ENCODE measurements at places on chromosomes 1 and 21.

- DNase-seq, result peak; percentile 27
- H3K36me3 ChIP-seq, result no peaks in the 10 kb centered on the region
- peak overlapping the region; percentile 74 for H3K4me3 ChIP-seq
- peak overlapping the region; percentile 93 for H3K27ac ChIP-seq
Measured at GRCh38 chr21:33478935-33479678, 667 bp downstream of the TMEM50B start.

GRCh38 chr1:59506952-59507351 lies 210.1 kb downstream of the FGGY start:
- H3K27me3 ChIP-seq, result no peaks in the 10 kb centered on the region
- no peaks in the 10 kb centered on the region for H3K36me3 ChIP-seq
- H3K27ac ChIP-seq, result no peak overlapping the region

DNA sequence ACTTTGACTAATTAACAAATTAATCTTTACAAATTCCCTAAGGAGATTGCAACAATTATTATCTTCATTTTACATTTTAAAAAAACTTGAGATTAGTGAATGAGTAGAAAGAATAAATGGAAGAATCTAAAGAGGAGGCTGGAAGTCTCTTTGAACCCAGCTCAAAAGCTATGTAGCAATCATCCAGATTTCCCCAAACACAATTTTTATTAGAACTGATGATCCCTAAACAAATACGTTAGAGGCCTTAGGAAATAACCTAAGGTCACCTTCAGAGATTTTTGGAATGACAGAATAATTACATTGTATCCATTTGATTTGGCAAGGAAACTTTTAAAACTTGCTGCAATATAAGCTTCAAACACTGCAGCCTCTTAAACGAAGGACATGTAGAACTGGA lies 242.4 kb upstream of the LYPLAL1 start:
- H3K4me3 ChIP-seq, result no peak overlapping the region
- H3K36me3 ChIP-seq, result no peaks in the 10 kb centered on the region
- H3K27ac ChIP-seq, result no peak overlapping the region
- DNase-seq, result no peak
- H3K4me1 ChIP-seq, result no peaks in the 10 kb centered on the region

DNA sequence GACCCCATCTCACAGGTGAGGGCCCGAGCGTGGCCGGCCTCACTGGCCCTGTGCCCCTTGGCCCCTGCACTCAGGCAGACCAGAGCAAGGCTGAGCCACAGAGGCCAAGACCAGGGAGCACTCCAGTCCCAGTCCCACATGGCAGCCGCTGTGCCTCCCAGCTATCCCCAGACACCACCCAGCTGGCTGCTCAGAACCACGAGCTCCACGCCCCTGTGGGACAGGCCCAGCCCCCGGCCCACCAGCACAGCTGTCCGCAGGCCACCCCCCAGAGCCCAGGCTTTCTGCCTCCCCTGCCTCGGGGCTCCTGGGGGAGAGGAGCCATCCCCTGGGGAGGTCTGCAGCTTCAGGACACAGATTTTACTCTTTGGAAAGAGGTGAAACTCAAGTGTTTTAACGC lies 9.1 kb upstream of the C1QTNF12 start:
- H3K36me3 ChIP-seq, result peaks cover 32% of the 10 kb centered on the region
- H3K27me3 ChIP-seq, result no peaks in the 10 kb centered on the region
- no peak overlapping the region for H3K27ac ChIP-seq

DNA sequence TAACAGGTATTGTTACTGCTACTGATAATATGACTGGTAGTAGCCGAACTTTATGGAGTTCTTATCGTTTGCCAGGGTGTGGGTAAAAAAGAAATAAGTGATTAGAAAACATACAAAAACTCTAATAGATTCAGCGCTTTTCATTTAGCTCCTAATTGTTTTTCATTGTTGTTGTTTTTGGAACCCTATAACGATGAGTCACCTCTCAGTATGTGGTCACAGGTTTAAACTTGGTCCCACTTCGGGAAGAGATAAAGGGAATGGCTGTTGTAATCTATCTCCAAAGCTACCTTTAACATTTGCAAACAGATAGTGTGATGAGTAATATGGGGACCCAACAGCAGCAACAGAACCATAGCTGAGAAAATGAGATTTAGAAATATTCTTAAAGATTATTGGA lies 62.7 kb upstream of the BCL10 start:
- no peaks in the 10 kb centered on the region for H3K27me3 ChIP-seq
- peaks cover 9% of the 10 kb centered on the region for H3K4me1 ChIP-seq
- DNase-seq, result peak; percentile 85
- H3K36me3 ChIP-seq, result no peaks in the 10 kb centered on the region

DNA sequence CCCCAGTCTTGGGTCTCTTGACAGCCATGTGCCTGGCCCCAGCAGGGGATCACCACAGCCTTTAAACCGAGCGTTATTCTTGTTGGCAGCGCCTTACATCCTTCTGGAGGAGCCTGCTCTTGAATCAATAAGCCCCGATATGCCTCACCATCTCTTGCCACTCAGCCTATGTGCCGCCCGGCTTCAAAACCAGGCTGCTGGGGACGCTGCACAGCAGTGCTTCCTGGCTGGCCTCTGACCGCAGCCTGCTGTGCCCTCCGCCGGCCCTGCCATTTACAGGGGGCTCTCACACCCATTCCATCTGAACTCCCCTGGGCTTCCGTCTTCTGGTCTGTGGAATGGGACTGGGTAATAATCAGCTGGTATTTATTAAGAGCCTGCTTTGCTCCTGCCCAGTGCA lies 3.0 kb upstream of the PEX10 start:
- H3K4me3 ChIP-seq, result no peak overlapping the region
- no peak for DNase-seq
- H3K27ac ChIP-seq, result no peak overlapping the region
- H3K27me3 ChIP-seq, result no peaks in the 10 kb centered on the region

- peaks cover 3% of the 10 kb centered on the region for H3K27me3 ChIP-seq
- no peak for DNase-seq
- H3K4me3 ChIP-seq, result no peak overlapping the region
Measured at GRCh38 chr1:44144962-44145756, 3.7 kb upstream of the KLF18 start.

DNA sequence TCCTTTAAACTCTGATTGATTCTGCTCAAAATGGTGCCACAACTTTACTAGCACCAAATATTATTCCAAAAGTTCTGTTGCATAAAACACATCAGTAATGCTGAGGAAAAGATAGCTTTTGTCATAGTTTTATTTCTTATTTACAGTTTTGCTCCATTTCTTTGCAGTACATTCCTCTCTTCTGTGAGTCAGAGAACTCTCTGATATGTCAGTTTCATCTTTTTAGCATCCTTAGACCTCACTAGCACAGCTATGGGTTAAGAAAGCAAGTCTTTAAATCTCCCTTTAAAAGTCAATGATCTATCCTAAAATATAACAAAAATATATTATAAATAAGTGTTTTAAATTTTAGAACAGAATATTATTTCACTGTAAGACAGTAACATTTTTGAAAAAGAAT lies 356.6 kb upstream of the SNX7 start:
- no peaks in the 10 kb centered on the region for H3K4me1 ChIP-seq
- H3K27me3 ChIP-seq, result no peaks in the 10 kb centered on the region
- no peak for DNase-seq
- H3K36me3 ChIP-seq, result no peaks in the 10 kb centered on the region
- no peak overlapping the region for H3K4me3 ChIP-seq

GRCh38 chr1:184541537-184542152 lies 154.8 kb downstream of the C1orf21 start:
- H3K27ac ChIP-seq, result no peak overlapping the region
- no peaks in the 10 kb centered on the region for H3K27me3 ChIP-seq
- no peak overlapping the region for H3K4me3 ChIP-seq
- H3K36me3 ChIP-seq, result no peaks in the 10 kb centered on the region

DNA sequence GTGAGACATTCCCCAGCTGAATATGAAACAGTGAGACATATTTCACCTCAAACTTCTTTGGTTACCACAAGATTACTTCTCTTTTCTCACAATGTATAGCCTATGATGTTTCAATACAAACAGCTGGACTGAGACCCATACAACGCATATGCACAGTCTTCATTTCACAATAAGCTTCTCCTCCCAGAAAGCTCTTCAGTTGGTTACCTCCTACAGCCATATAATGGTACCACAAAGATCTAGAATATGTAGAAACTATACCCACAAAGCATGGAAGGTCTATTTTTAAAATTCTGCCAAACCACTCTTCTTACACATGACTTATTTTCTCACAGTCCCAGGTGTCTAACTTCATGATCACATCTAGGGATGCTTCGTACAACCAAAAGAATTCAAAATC lies 70.8 kb downstream of the JAK1 start:
- H3K4me3 ChIP-seq, result no peak overlapping the region
- DNase-seq, result peak; percentile 50
- H3K27ac ChIP-seq, result no peak overlapping the region
- H3K36me3 ChIP-seq, result no peaks in the 10 kb centered on the region
- H3K27me3 ChIP-seq, result no peaks in the 10 kb centered on the region

- H3K27ac ChIP-seq, result no peak within 1 kb of the TSS
- peaks cover 8% of the 10 kb centered on the region for H3K4me1 ChIP-seq
- H3K27me3 ChIP-seq, result peaks cover 40% of the 10 kb centered on the region
- no peak for DNase-seq
- H3K4me3 ChIP-seq, result peak within 1 kb of the TSS; percentile 44
Measured at GRCh38 chr1:11691302-11691914, at the start of gene DRAXIN. Gene DRAXIN, plus strand, starts transcription at chr1:11691710. Its CDS starts 14,549 bp downstream, at chr1:11706259.

DNA sequence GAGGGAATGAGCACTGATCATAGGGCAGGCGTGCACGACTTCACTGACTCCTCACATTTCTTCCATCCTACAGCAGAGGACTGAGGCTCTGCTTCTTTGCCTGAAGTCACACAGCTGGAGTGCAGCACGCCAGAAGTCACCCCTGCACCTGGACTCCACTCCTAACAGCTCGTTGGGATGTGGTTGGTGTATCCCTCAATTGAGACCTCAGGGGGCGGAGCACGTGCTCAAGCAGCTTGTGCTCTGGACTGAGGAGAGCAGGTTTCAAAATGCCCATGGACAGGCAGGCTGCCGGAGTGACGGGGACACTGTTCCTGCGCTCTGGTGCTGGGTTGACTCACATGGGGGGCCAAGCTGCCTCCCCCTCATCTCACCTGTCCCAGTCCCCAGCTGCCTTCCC lies 13.9 kb downstream of the CHIT1 start:
- H3K4me3 ChIP-seq, result no peak overlapping the region
- no peaks in the 10 kb centered on the region for H3K4me1 ChIP-seq
- no peaks in the 10 kb centered on the region for H3K36me3 ChIP-seq

- no peak for DNase-seq
- no peaks in the 10 kb centered on the region for H3K27me3 ChIP-seq
- H3K27ac ChIP-seq, result no peak overlapping the region
- H3K36me3 ChIP-seq, result peaks cover 19% of the 10 kb centered on the region
Measured at GRCh38 chr1:206729507-206729906, 41.1 kb upstream of the IL19 start.

DNA sequence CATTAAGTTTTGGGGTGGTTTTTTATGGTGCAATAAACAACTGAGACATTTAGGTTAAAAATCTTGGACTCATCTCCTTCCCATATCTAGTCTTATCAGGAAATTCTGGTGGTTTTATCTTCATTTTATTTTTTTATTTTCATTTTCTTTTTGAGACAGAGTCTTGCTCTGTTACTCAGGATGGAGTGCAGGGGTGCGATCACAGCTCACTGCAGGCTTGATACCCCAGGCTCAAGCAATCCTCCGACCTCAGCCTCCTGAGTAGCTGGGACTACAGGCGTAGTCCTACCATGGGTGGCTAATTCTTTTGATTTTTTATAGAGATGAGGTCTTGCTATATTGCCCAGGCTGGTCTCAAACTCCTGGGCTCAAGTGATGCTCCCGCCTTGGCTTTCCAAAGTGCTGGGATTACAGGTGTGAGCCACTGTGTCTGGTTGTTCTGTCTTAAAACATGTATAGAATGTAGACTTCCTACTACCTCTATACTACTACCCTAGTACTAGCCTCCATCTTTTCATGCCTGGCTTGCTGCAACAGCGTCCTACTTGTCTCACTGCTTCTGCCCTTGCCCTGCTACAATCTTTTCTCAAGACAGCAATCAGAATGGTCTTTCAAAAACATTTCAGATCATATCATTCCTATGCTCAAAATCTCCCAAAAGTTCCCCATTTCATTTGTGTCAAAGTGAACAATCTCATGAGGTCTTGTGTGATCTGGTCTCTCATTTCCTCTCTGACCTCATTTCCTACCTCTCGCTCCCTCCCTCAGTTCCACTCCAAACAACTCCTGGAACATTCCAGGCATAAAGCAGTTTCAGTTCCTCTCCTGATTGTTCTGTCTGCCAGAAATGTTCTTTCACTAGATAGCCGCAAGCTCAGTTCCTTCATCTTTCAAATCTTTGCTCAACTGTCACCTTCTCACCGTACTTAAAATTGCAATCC lies 5.9 kb upstream of the FCGR2A start:
- no peak for DNase-seq
- no peaks in the 10 kb centered on the region for H3K4me1 ChIP-seq
- no peak overlapping the region for H3K27ac ChIP-seq

Measured in fibroblast of lung (primary cell).